Activated CD4-positive, alpha-beta T cell treated with anti-CD3 and anti-CD28 coated beads for 4 hours (primary cell): ENCODE measurements at places on chromosomes 5 and 9.

GRCh38 chr9:74609671-74610405 lies 112.7 kb downstream of the RORB start:
- no peak for DNase-seq

GRCh38 chr5:121021681-121022080 lies 557.6 kb downstream of the PRR16 start:
- DNase-seq = no peak

DNA sequence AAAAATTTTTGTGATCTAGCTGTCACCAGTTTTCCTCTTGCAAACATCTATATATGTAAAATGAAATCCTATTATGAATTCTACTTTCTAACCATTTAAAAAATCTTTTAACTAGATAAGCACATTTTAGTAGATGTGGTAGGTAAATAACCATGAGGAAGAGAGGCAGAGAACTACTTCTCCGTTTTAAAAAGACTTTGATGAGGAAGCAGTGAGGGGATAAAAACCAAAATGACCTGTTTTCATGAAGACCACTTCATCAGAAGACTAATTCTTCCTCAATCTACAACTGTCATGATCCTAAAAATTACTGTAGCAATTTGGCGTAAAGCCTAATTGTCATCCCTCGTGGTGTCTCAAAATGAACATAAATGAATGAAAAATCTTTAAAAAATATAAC lies 15.7 kb upstream of the ERBIN start:
- DNase-seq = no peak

GRCh38 chr9:126509718-126510117 lies 104.0 kb upstream of the LMX1B start:
- DNase-seq = no peak

DNA sequence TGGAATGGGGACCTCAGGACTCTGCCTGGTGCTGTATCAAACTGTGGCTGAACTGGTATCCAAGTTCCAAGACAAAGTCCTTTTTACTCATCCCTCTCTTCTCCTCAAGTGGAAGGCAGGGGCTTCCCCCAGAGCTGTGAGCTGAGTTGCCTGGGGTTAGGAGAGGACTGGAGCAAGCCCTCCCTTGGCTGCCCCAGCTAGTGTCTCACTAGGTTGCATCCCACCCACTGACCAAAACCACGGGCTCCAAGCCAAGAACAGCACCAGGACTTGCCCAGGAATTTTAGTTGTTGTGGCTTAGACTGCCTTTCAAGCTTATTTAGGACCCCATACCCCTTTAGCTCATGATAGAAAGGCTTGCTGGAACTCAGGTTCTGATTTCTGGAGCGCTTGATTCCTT lies 158.7 kb upstream of the TNC start:
- DNase-seq = no peak

DNA sequence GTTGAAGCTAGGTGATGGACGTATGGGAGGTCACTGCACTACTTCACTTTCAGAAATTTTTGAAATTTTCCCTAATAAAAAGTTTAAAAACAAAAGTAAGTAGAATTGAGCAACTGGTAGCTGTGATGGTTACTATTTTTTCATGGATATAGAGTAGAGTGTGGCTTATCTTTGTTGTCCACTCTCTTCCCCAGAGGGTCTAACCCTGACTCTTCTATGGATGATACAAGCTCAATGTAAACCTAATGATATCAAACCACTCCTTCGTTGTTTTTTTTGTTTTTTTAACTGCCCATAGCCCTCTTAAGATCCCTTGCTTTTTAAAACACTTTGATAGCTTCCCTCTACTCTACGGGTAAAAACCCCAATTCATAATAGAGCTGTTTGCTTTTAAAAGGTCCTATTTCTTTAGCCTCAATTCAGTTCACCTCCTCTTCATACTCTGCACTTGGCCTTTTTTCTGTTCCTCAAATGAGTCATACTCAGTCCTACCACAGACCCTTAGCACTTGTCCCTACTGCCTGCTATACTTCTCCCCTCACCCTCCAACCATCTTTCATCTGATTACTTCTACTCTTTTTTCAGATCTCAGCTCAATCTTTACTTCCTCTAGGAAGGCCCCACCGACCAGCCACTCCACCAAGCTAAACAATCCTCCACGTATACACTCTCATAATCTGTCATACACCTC lies 2.6 kb downstream of the HDAC3 start:
- DNase-seq = no peak
